ENCODE measurements at places on chromosomes 1 and 21. TPM values are rescaled to one million over a fixed set of nuclear protein-coding genes. Genes with fewer than 3 reads are reported as not detected.

UTS2 gene
- total RNA-seq = not detected

SYT6 gene
- total RNA-seq = not detected

SLC44A3 gene
- 4.1 TPM for total RNA-seq

LORICRIN gene
- not detected for total RNA-seq

DIO1 gene
- not detected for total RNA-seq

ADAMTS5 gene
- 2.9 TPM for total RNA-seq

S100A12 gene
- total RNA-seq = not detected

PLEKHO1 gene
- 41.7 TPM for total RNA-seq

GBP4 gene
- 0.54 TPM for total RNA-seq

CNST gene
- total RNA-seq = 37.9 TPM

Data from dermis lymphatic vessel endothelial cell (primary cell).